Amygdala (tissue), 56 donors: ENCODE measurements at places on chromosomes 12 and 14.

- no peak for DNase-seq
Measured at GRCh38 chr12:117342247-117342646, 19.2 kb downstream of the NOS1 start.

GRCh38 chr12:86216591-86216990, 39.6 kb downstream of the MGAT4C start:
- no peak for DNase-seq

DNA sequence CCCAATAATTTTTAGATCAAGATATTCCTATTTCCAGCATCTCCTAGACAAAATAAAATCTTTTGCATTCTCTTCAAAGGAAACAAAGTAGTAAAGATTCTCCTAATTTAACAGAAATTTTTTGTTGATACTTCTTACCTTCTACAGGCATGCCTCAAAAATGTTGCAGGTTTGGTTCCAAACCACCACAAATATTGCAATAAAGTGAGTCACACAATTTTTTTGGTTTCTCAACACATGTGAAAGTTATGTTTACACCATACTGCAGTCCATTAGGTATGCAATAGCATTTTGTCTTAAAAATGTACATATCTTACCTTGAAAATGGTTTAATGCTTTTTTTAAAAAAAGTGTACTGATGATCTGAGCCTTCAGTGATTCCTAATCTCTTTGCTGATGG, 65.6 kb upstream of the USP15 start:
- no peak for DNase-seq

DNA sequence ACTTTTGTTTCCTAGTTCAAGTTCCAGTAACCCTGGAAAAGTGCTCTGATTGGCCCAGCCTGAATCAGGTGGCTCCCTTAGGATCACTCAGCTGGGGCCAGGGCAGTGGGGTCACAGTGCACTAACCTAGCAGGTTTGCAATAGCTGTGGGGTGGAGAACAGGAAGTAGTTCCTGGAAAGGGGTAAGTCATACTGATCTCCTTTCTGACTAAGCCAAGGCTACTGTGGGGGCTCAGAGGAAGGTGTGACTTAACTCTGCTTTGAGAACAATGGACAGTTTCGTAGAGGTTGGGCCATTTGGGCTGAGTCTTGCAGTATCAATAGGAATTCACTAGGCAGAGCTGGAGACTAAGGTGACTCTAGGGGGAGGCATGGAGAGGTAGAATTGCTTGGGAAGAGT, 89.4 kb downstream of the KIF26A start:
- DNase-seq, result no peak

DNA sequence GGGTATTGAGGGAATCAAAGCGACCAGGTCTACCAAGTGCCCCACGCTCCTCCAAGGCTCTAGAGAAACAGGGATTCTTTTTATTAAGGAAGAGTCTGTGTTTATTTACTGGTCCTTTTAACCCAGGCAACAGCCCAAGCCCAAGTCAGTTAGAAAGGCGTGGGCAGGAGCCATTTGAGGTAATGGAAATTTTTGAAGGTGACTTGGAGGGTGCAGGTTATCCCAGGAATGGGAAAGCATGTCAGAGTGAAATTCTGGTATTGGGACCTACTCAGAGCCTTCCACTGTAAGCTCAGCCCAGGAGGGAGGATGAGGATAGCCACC, 2.9 kb downstream of the SLC6A12 start:
- no peak for DNase-seq

DNA sequence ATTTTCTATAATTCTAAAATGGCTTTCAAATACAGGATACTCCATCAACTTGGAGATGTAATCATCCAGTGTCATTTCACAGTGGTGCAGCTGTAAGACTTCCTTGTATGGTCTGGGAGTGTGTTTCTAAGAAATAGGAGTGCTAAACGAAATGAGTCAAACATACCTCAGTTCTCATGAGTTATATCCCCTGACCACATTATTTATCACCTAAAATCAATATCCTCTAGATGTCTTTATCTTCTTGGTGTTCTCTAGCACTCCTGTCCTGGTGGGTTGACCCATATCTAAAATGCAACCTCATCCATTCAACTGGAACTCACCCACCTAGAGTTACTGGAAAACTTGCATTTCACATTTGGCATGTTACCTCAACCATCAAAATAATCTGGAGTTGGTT, 33.2 kb downstream of the TMEM30B start:
- no peak for DNase-seq

DNA sequence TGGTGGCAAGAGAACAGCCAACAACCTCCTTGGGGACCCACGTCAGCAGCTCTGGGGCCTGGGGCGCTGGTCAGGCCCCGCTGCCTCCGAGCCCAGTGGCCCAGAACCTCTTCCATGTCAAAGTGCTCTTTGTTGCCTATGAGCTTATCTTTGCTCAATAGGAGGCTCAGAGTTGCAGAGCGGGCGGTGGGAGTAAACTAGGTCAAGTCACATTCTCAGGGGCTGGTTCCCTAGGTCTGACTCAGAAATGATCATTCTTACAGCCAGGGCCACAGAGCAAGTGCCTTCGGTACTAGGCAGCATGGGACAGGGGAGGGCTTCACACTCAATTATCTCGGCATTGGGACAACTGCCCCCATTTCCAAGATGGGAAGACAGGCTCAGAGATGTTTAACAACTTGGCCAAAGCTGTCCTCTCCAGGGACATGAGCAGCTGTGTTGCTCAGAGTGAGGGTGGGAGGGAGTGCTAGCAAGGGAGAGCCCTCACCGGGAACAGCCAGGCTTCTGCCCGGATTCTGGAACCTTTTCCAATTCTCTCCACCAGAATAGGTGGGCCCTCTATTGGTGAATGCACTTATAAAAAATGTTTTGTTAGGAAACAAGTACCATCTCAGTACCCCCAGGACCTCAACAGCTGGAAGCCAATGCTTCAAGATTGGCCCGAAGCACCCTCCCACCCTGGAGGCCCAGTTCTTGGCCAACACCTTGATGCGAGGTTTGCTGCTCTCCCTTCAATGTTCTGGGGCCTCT, 11.9 kb downstream of the SLC25A29 start:
- DNase-seq, result no peak

GRCh38 chr12:20505056-20505455, 136.7 kb downstream of the PDE3A start:
- DNase-seq, result no peak

DNA sequence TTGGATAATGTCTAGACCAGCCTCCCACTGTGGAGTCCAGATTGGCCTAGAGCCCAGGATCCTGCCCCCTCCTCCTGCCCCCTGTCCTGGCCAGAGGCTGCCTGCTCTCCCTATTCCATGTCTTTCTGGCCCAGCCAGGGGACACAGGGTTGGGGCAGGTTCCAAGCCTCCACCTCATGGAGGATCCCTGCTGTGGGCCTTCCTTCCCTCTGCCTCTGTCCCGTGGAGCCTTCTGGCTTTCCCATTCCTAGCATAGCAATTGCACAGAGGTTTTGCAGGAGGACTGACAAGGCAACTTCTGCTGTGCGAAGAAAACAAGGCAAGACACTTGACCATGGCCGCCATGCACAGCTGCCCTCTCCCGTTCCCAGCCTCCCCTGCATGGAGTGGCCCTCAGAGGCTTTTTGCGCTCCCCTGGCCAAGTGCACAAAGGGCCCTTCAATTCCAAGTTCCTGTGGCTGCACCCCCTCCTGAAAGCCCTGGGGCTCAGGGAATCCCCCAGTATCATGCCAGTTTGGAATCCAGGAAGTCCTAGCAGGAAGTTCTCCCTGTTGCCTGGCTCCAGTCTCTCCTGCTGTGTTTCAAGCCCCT, 42.1 kb downstream of the KRT80 start:
- no peak for DNase-seq

DNA sequence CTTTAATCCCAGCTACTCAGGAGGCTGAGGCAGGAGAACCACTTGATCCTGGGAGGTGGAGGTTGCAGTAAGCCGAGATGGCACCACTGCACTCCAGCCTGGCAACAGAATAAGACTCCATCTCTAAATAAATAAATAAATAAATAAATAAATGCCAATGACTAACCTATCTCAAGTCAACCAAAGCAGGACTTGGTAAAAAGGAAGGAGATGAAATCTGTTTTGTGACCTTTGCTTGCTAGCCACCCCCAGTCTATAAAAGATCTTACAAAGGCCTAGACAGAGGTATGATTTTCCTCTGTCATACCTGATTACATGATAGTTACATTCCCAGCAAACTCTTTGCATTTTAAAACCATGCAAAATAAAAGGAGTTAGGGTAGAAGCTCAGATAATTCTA, 13.5 kb upstream of the METTL17 start:
- DNase-seq, result no peak

DNA sequence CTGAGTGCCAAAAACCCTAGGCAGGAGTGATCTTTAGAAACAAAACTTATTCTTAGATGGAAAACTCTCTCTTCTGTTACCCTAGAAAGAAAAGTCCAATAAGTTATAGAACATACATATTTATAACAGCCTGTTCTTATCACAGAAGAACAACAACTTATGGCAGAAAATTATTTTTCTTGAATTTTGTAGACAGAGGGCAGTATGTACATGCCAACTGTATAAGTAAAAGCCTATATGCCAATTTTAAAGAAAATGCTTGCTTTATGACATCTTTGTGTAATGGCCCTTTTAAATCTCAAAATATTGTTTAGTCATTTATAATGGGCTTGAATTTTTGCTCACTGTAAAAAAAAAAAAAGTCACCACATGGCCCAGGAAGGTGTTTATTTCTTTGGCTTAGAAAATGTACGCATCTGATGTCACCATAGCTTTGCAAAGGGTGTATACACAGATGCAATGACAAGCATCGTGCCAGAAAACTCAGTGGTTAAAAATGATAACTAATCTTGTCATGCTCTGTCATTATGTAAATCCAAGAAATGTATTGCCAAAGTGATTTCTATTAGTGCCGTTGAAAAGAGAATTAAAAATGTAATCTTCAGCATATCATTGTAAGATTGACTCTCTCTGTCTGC, 38.3 kb upstream of the GRIP1 start:
- DNase-seq, result no peak

- DNase-seq, result no peak
Measured at GRCh38 chr12:97134495-97134894, 227.4 kb downstream of the NEDD1 start.

DNA sequence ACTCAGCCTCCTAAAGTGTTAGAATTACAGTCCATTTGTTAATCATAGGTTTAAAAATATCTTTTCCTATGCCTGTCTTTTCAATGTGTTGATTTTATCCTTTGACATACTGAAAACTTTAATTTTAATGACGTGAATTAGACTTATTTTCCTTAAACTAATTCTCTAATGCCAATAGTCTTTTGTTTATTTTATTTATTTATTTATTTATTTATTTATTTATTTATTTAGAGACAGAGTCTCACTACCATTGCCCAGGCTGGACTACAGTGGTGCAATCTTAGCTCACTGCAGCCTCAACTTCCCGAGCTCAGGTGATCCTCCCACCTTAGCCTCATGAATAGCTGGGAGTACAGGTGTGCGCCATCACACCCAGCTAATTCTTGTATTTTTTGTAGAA, 694.5 kb downstream of the TRHDE start:
- DNase-seq, result no peak

DNA sequence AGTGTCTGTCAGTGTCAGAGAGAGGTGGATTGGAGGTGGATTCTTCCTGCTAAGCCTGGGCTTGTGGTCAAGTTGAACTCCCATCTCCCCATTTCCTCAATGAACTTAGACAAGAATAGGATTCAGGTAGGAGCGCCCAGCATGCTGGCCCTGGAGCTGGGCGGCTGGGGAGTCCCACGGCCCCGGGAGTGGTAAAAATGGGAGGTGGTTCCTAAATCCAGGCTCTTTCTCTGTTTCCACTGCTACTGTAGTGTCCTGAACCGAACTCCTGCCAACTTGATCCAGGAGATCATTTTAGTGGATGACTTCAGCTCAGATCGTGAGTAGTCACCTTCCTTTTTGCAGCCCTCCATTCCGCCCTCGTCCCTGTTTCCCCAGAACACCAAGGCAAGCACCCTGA, 65.1 kb downstream of the GALNT16 start:
- DNase-seq, result no peak

DNA sequence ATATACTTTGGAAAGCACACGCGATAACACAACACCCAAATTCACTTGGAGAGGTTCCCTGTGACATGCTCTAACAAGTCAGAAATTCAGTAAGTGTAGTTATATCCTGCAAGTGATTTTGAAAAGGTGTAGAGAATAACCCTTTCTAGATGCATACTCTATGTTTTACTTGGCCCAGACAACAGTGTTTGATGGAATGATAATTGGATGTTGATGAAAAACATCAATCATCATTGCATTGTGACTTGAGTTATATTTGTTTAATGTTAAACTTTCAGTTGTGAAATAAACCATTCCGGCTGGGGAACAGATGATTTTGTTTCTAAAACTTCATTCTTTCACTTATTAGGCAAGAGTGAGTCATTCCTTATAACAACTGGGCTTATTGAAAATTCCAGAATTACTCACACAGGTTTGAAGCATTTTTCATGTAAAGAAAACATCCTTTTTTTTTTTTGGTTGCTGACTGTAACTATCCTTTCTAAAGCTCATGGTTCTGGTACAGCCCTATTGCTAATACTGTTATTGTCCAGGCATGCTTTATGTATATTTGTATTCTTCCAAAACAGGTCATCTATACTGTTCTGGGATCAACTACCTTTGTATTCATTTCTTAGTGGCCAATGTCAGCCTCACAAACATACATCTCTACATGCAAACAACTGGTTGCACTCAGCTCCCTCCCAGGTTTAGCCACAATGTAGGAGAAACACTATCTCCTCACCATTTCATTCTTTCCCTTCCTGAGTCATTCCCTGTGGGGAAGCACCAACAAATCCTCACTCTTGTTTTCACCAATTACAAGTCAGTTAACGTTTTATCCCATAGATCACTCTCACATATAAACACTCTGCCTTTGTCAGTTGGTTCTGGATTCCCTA, 121.2 kb upstream of the LRIG3 start:
- DNase-seq, result no peak

GRCh38 chr12:59067083-59067482, 146.8 kb upstream of the LRIG3 start:
- DNase-seq, result no peak

DNA sequence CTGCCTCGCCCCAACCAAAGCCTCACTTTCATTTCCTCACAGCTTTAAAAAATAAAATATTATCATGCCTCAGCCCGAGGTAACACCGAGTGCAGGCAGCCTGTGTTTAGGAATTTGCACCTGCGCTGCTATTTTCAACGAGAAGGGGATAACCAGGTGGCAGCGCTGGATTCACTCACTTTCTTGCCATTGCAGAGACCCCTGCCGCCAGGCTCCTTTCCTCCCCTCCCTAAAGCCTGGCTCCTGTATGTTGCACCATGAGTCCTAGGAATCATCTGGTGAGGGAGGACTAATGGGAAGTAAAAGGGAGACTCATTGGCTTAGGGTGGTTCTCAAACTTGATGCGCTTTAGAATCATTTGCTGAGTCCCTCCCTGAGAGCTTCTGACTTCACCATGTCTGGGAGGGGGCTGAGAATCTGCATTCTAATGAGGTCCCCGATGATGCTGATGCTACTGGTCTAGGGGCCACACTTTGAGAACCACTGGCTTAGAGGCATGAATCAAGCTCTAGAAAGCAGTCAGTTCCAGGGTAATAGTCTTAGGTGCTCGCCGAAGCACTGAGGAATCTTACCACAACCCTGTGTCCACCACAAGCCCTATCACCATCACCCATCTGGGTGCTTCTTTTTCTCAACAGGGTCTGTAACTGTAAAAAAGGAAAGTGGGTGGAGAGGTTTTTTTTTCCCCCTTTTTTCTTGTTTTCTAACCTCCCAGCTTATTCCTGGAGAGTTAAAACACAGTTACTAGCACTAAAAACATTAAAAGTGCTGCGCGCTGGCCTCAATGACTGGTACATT, 83.8 kb downstream of the SLC38A1 start:
- no peak for DNase-seq
